NCI-H1105 (cell line): ENCODE measurements at places on chromosomes 16 and 17.

DNA sequence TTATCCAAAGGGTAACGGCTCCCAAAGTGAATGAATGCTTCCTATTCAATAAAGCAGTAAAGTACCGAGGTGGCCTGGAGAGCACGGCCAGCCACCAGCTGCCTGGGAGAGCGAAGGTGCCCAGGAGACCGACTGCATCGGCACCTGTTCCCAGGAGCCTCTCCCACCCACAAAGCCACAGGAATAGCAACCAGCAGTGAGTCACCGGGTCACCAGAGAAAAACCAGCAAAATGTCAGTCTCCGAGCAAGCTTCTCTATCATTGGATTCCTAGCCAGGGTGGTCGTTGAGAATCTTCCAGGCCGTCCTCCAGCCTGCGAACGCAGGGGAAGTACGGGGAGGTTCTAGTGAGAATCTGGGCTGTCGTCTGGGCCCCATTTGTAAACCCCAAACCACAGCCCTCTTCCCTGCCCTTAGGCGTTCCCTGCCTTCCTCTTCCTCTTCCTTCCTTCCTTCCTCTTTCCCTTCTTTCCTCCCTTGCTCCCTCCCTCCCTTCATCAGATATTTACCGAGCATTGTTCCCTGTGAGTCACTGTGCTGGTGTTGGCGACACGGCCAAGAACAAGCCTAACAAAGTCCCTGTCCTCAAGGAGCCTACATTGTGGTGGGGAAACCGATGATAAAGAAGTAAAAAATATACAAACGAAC is 114.6 kb downstream of the SLC39A11 start:
- no peak for DNase-seq

DNA sequence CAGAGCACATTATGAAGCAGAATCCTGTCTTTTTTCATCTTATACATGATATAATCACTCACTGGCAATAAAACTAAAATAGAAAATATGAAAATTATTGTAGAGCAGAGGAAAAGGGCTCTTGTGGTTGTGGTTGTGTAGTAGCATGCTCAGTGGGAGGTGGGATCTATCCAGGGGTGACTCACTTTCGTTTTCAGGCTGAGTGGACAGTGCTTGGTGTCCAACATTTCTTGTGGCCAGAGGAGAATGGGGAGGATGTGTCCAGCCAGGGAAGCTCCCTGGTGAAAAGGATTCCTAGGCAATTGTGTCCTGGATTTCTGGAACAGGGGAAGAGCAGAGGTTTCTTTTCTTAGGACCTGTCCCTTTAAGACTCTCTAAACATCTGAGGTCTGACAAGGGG is 31.9 kb upstream of the CPHXL start:
- DNase-seq = no peak

- DNase-seq = no peak
These were observed 88.4 kb downstream of the USP32 start for GRCh38 chr17:60303406-60304099.

- DNase-seq = no peak
These were observed 41.5 kb downstream of the C16orf82 start for GRCh38 chr16:27108051-27108770.

- DNase-seq = peak; percentile 49
These were observed 79.1 kb upstream of the SEC14L1 start for GRCh38 chr17:77061669-77062068.

GRCh38 chr16:87325423-87325858 is 8.2 kb upstream of the C16orf95 start:
- DNase-seq = no peak

GRCh38 chr16:66480265-66481080 is 53.4 kb downstream of the BEAN1 start:
- no peak for DNase-seq

DNA sequence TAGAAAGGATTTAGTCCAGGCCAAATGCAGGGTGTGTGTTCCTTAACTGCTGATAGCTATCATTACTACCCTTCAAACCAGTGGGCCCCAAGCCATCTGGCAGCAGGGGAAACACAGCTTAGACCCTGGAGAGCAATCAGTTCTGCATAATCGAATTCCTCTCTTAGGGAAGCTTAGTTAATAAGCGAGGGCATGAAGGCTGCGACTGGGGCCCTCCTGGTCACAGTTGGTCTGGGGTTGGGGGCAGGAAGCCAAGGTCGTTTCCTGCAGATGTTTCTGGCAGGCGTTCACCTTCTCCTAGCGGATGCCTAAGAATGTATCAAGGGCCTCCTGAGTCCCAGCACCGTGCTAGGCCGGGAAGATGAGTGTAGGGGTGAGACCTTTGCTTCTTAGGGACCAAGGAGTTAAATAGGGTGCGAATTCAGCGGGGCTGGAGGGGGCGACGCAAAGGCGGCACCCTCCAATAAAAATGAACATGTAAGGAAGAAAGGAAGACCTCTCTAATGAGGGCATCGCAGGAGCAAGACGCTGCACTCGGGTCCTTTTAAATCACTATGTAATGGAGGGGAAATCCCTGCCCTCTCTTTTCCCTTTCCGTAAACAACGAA is 16.5 kb upstream of the EEF2K start:
- DNase-seq = no peak

GRCh38 chr17:76504117-76504516 is 2.9 kb upstream of the RHBDF2 start:
- DNase-seq = no peak

DNA sequence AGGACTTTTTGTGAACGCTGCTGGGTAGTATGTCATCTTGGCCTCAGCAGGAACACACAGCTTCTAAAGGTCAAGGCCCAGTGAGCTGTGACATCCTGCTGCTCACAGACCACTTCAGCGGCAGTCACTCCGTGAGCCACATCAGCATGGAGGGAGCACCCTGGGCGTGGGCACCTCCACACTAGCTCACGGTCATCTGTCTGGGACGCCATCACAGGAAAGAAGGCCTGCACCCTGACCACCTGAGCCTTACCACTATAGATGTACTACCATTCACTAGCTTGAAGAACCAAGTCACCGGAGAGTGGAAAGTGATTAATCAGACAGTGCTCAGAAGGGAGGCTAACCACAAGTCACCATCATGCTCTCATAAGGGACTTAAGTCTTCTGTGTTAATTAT is 3.3 kb downstream of the AXIN1 start:
- DNase-seq = no peak

- no peak for DNase-seq
These were observed 9.0 kb downstream of the ITGB3 start for GRCh38 chr17:47262586-47262985.

DNA sequence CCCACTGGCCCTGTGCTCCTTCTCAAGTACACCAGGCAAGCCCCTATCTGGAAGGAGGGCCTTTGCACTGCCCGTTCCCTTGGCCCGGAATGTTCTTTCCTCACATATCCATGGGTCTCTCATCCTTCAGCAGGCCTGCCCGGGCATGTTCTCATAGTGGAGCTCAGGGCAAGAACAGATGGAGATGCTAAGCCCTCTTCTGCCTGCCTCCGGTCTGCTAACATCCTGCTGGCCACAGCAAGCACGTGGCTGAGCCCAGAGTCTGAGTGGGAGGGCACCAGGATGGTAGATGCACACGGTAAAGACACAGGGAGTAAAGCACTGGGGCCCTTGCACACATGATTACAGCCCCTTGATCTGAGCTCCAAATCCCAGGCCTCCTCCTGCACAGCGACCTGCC is 19.8 kb upstream of the ANKRD40CL start:
- no peak for DNase-seq
